ENCODE measurements at places on chromosomes 3 and 15.
A peak's percentile ranks its signal among the peaks of the same experiment; 100 is the strongest.

GRCh38 chr3:144390786-144391185 lies 419.2 kb downstream of the DIPK2A start:
- DNase-seq = no peak

GRCh38 chr3:14318646-14319045 lies 83.8 kb upstream of the SLC6A6 start:
- no peak for DNase-seq

- no peak for DNase-seq
Measured at GRCh38 chr3:52453496-52454249, at the start of gene TNNC1. TSS of gene TNNC1 (minus strand) at chr3:52454041. CDS start at chr3:52454015, 26 bp downstream.

- peak; percentile 21 for DNase-seq
Measured at GRCh38 chr3:107574650-107575049, 51.9 kb downstream of the BBX start.

- no peak for DNase-seq
Measured at GRCh38 chr15:62809115-62809967, 233.2 kb upstream of the TPM1 start.

DNA sequence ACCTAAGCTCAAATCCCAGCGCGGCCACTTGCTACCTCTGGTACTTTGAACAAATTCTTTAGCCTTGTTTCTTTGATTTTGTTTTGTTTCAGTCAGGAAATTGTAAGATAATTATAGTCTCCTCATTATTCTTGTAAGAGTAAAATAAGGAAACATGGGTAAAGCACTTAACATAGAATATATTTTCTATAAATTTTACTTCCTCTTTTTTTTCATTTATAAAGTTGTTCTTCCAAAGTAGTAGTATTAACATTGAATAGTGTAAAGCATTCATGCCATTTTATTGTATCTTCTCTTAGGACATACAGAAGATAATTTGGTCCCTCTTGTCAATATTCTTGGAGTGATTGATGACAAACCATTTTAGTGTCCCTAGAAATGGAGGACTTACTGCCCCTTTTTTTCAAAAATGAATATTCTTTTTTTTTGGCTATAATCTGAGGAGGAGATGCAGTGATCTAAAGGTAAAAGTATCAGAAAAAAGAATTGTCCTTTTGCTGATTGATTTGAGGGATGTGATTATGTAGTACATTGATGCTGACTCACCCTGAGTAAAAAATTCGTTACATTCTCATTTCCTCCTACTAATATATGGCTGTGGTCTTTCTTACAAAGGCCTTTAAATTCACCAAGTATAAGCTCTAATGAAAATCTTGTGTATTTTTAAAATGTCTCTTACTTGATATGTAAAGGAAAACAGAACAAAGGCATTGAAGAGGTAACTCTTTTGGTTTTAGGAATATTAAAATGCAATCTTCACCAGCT lies 51.0 kb downstream of the ALCAM start:
- DNase-seq = no peak

- no peak for DNase-seq
Measured at GRCh38 chr15:68536331-68537095, 42.3 kb upstream of the CORO2B start.

- no peak for DNase-seq
Measured at GRCh38 chr15:57298843-57299550, 77.3 kb upstream of the CGNL1 start.

GRCh38 chr3:86645756-86646155 lies 345.2 kb downstream of the VGLL3 start:
- DNase-seq = no peak

DNA sequence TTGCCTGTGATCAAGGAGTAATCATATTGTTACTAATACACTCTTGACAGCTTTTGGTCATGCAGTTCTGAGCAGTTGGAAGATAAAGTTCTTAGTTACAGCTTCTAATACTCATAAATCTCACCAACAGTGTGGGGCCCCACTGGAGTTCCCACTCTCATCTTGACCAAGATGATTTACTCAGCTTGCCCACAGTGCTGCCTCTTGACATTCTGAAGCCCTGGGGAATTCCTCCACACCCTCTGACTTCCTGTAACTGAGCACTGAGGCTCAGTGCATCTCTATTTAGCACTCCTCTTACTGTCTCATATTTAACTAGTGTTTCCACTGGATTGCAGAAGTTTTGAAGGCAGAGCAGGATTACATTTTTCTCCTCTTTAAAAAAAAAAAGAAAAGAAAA lies 1.9 kb upstream of the ARL6IP5 start:
- DNase-seq = peak; percentile 69

GRCh38 chr15:72249142-72249810 lies 18.3 kb upstream of the PKM start:
- DNase-seq = no peak

- DNase-seq = no peak
Measured at GRCh38 chr15:34018021-34018645, 20.9 kb downstream of the AVEN start.

- DNase-seq = no peak
Measured at GRCh38 chr15:70242951-70243685, 145.4 kb upstream of the TLE3 start.

DNA sequence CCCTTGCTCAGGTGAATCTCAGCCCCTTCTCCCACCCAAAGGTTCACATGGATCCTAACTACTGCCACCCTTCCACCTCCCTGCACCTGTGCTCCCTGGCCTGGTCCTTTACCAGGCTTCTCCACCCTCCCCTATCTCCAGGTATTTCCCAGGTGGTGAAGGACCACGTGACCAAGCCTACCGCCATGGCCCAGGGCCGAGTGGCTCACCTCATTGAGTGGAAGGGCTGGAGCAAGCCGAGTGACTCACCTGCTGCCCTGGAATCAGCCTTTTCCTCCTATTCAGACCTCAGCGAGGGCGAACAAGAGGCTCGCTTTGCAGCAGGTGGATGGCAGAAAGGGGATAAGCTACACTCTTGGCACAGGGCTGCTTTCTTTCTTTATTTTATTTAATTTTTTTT lies 4.5 kb downstream of the FAM131A start:
- DNase-seq = no peak

DNA sequence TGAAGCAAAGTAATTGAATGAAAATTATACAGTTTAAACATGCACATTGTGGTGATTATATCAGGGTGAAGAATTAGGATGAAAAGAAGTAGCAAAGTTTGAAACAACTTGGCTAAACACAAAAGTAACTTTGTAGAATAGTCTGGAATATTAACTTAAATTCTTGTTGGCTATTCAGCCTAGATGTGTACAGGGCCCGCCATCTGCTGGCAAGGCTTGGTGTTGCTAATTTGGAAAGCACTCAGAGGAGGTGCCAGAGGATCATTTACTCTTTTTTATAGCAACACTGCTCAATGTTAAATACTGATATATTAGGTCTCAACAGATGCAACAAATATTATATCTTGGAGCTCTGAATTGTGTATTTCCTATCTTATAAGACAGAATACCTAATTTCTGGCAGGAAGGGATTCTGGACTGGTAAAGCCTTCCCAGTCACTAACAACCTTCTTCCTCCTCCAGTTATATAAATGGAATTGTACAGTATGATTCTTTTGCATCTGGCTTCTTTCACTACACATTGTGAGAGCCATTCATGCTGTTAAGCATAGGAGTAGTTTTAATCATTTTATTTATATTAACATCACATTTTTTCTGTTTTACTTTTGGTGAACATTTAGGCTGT lies 36.1 kb downstream of the TTC23 start:
- DNase-seq = peak; percentile 66

- DNase-seq = peak; percentile 74
Measured at GRCh38 chr3:14598143-14598569, 53.4 kb upstream of the CCDC174 start.

DNA sequence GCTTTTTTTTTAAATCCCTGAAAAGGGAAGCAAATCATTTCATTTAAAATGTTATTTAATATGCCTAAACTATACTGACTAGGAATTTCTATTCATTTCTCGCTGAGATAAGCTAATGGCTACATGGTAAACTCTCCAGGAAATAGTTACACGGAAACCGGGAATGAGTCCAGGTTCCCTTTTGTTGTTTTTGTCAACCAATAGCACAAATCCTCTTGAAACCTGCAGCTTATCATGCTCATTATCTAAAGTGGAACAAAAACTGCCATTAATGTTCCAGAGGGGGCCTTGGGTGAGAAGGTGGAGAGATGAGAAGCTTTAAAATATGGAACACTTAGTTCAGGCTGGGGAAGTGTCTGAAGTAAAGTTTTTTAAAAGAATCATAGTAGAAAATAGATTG lies 113.5 kb upstream of the ALCAM start:
- no peak for DNase-seq

DNA sequence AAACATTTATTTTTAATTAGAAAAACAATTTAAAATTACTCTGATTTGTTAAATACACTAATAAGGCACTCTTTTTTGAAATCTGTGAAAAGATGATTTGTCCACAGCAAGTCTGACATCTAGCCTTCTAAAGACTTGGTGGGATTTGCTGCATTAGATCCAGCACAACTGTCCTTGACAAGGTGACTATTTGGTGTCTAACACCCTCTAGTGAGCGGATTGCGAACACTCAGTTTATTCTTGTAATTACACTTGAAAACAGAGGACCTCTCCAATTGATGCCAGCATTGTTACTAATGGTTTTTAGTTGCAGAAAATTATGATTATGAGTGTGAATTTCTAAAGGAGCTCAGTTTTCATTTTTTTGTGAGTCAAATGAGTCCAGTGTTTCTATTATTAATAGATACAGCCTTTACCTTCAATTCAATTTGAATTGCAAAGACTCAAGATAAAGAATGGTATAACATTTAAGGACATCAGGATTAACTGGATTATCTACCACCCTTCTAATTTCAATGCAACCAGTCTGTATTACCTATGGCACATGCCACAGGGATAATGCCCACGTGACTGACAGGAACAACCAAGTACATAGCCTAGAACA lies 29.7 kb upstream of the STRIT1 start:
- peak; percentile 55 for DNase-seq

- peak; percentile 58 for DNase-seq
Measured at GRCh38 chr15:80160570-80161156, 7.9 kb downstream of the FAH start.

- DNase-seq = no peak
Measured at GRCh38 chr3:131596884-131597283, 94.1 kb upstream of the MRPL3 start.

Measured in GM20000 (cell line).